ENCODE measurements at places on chromosomes 6 and 20.

GRCh38 chr6:139903411-139904157 is 529.1 kb upstream of the CITED2 start:
- DNase-seq = no peak

- DNase-seq = no peak
These were observed 9.8 kb upstream of the FAM217A start for GRCh38 chr6:4088704-4089103.

- no peak for DNase-seq
These were observed 25.2 kb downstream of the SNPH start for GRCh38 chr20:1291191-1291741.

DNA sequence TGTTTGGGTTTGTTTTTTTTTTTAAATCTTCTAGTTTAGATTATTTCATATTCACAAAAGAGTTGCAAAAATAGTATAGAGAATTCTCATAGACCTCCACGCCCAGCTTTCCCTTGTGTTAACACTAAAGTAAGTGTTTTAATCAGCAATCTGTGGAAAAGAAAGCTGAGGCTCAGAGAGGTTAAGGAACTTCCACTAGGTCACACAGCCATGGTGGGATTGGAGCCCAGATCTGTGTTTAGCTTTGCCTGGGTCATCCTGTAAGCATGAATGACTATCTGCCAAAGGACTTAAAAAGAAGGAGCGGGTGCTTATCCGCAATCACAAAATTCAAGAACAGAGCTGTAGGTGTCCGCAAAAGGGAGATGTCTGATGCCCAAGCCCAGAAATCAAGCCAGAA is 60.5 kb downstream of the EDN3 start:
- no peak for DNase-seq

DNA sequence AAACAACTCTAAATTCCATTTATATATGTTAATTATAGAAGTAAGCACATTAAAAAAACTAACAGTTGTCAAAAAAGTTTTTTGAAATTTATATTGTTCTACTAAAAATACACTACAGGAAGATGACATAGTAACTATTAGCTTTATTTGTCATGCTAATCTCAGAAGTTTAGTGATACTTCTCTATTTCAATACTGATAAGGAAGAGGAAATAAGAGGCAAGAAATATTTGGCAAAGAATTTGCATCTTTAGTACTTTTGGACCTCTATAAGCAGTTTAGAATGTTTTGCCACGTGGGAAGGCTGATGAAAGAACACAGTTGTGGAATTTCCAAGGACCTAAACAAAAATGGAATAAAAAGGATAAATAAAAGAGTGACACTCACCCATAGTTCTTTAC is 12.6 kb downstream of the IFNGR1 start:
- no peak for DNase-seq

- DNase-seq = no peak
These were observed 4.4 kb downstream of the FIG4 start for GRCh38 chr6:109695468-109695867.

- DNase-seq = no peak
These were observed 31.1 kb upstream of the CCR6 start for GRCh38 chr6:167091805-167092107.

- DNase-seq = no peak
These were observed 1299.3 kb upstream of the GJE1 start for GRCh38 chr6:140833408-140833807.

- DNase-seq = no peak
These were observed 7.3 kb upstream of the COL9A1 start for GRCh38 chr6:70310063-70310694.

GRCh38 chr20:5689463-5689862 is 60.7 kb upstream of the SHLD1 start:
- no peak for DNase-seq

- DNase-seq = no peak
These were observed 4.6 kb upstream of the RFPL4B start for GRCh38 chr6:112342511-112342910.
